ENCODE measurements at places on chromosomes 13 and 19.

- no peak for DNase-seq
Measured at GRCh38 chr13:48539550-48539949, 6.7 kb upstream of the RCBTB2 start.

GRCh38 chr19:19943848-19944582, 43.3 kb downstream of the ZNF93 start:
- DNase-seq: no peak

DNA sequence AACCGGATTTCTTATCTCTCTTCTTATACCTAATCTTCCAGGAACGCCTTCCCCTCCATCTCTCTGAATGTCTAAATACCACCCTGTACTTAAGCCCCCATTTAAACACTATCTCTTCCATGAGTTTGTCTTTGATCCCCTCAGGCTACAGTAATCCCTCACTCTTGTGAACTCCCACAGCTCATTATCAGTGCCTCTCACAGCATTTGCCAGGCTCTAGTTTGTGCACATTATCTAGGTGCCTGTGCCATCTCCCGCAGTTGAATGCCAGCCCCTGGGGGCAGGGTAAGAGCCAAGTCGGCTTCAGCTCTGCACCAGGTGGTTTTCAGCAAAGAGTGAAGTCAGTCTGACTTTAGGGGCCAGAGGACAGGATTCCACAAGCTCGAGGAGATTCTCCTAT, 71.4 kb downstream of the FREM2 start:
- no peak for DNase-seq

DNA sequence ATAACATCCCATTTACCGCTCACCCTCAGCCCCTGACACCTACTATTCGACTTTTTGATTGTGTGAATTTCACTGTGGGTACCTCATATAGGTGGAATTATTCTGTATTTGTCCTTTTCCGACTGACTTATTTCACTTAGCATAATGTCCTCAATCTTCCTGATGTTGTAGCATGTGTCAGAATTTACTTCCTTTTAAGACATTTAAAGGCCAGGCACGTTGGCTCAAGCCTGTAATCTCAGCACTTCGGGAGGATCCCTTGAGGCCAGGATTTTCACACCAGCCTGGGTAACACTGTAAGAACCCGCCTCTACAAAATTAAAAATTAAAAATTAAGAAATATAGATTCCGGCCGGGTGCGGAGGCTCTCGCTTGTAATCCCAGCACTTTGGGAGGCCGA, 13.0 kb downstream of the ZNF490 start:
- no peak for DNase-seq

- DNase-seq: no peak
Measured at GRCh38 chr13:37686501-37686900, 87.9 kb upstream of the POSTN start.

- no peak for DNase-seq
Measured at GRCh38 chr19:36093146-36093662, 17.7 kb upstream of the OVOL3 start.

DNA sequence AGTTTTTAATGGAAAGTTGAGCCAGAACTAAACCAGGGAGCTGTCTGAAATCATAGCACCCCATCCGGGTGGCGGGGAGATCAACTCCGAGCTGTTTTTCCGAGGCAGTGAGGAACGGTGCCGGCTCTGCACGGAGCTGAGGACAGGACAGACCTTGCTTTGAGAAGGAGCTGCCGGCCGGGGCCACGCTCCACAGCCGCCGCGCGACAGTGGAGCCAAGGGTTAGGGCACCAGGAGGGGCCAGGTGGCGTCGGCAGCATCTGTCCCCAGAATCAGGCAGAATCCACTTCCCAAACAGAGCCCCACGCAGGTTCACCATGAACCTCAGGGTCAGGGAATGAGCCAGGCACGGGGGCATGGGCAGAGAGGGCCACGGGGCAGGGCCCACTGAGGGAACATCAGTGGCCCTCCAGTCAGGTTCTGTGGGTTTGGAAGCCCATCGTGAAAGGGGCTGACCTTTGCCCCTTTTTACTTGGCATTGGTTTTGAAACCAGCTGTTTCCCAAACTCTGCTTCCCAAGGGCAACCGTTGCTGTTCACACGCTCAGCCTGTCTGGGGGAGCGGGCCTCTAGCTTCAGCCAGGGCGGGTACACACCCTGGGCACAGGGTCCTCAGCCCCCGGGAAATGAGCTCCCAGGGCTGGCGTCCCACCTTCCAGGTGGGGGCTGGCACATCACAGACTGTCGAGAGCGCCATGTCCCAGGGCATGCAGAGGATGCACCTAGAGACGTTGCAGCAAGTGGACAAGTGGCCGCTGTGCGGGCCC, 18.1 kb downstream of the PEX11G start:
- DNase-seq: no peak

DNA sequence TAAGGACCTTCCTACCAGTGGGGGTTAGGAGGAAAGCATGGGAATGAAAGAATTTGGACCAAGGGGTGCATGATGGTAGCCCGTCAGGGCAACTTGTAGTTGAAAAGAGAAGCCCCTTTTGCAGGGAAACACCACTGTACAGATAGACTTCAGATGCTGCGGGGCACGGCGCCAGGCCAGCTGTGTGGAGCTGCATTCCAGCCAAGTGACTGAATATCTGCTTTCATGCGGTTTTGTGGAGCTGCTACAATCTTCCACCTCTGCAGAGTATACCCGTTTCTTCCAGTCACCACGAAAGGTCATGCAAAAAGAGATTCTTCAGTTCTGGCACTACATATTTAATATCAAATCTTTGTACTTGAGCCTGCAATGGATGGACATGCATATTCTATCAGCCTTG, 104.7 kb downstream of the RGCC start:
- no peak for DNase-seq

GRCh38 chr13:97548138-97548537, 114.2 kb downstream of the RAP2A start:
- no peak for DNase-seq

- no peak for DNase-seq
Measured at GRCh38 chr19:37975596-37976515, 68.8 kb downstream of the SIPA1L3 start.

DNA sequence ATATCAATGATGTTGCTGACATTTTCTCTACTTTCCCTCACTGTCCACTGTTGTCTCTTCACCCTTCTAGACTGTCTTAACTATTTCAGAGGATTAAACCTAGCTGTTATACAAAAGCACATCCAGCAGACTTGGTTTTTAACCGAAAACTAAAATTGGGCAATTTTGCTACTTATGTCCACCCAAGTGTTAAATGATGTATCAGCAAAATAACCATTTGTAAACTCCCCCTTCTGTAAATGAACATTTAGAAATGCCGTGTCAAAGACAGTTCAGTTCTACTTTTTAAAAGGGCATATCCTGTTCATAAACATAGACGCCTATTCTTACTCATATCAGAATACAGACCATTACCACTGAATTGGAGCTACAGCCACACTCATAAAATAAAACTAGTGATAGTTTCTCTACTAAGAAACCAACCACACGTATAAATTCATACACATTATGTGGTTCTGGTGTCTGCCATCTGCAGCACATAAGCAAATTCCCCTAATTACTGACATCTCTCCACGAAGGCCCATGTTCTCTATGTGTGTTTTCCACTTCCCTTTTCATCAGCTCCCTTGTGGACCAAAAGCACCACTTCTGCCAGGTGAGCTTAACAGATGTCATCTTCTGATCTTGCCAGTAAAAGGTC, 1091.8 kb downstream of the PCDH9 start:
- no peak for DNase-seq

GRCh38 chr13:27374650-27375049, 49.8 kb upstream of the GTF3A start:
- no peak for DNase-seq

DNA sequence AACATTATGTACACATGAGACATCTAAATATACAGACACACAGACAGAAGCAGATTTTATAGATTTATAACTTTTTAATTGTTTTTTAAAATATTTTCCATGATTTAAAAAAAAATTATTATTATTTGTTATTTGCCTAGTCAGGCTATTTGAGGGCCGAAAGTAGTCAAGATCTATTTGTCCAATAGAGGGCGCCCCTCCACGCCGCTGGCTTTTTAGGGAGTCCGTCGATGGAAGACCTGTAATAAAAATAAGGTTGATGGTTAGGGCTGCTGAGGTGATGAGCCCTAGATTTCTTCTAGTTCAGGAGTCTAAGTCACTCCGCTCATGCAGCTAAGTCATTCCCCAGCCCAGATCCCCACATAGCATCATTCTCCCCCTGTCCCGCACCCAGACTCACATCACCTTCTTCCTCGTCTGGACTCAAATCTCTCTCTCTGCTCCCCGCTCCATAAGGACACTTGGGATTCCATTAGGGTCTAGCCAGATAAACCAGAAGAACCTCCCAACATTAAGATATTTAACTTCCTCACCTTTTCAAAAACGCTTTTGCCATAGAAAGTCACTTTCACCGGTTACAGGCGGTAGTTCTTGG, 33.9 kb upstream of the CEACAM21 start:
- DNase-seq: no peak

DNA sequence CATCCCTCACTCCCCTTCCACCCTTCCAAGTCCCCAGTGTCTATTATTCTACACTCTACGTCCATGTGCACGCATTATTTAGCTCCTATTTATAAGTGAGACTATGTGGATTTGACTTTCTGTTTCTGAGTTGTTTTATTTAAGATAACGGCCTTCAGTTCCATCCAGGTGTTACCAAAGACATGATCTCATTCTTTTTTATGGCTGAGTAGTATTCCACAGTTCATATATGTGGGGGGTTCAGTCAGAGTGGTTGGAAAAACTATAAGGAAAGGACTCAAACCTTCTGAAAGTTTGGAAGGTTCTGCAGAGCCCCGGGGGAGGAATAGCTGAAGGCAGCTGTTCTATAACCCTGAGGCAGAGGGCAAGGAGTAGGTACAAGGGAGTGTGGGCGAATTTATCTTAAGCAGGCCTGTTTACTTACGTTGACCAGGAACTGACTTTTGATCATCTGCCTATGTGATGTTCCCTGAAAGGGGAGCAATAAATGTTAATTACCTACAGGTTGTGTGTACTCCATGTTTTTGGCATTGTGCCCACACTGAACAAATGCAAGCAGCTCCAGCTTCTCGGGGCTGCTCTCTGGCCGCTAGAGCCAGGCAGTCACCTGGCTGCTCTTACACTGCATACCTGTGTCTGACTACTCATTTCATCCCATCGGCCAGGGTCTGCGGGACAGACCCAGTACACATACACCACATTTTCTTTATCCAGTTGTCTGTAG, 13.5 kb upstream of the ADGRE1 start:
- no peak for DNase-seq

DNA sequence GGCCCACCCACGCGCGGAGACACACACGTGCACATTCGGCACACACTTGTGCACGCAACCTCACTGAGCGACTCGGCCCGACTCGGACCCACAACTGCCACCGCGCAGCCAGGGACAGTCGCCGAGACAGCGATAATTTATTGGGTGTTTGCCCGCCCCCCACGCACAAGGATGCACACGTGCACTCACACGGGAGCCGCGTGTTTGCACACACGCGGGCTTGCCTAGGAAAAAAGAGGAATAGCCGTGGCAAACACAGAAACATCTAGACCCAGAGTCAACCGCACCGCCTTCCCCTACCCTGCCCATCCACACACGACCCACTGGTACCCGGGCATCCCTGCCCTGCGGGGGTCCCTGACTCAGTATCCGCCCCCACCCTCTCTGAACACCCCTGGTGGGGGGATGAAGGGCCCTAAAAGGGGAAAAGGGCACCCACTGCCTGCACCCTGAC, 1.1 kb upstream of the SSBP4 start:
- no peak for DNase-seq

DNA sequence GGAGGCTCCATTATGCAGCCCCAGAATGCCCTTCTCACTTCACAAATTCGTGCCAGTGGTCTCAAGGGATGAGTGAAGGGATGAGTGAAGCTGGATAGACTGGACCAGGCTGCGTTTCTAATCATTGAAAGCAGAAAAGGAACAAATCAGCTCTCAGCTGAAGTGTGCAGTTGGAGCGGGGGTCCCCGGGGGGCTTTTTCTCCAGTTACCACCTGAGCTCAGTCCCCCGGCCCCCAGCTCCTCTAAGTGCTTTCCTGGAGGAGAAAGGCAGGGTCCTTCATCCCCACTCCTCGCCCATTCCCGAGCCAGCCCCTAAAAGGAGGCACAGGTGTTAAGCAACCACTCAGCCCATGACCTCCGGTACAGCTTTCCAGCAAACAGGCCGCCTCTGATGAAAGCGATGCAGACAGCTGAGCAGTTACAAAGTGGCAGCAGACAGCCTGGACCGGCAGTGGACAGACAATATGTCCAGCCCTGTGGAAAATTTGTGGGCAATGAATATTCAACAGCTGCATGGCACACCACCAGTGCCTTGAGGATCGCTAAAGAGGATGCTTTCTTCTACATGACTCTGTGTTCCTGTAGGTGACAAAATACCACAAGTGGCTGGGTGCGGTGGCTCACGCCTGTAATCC, 110.7 kb upstream of the UBL3 start:
- DNase-seq: no peak

GRCh38 chr13:23868521-23868920, 20.7 kb downstream of the MIPEP start:
- DNase-seq: no peak

GRCh38 chr13:36126491-36126890, 4.7 kb downstream of the DCLK1 start:
- no peak for DNase-seq

DNA sequence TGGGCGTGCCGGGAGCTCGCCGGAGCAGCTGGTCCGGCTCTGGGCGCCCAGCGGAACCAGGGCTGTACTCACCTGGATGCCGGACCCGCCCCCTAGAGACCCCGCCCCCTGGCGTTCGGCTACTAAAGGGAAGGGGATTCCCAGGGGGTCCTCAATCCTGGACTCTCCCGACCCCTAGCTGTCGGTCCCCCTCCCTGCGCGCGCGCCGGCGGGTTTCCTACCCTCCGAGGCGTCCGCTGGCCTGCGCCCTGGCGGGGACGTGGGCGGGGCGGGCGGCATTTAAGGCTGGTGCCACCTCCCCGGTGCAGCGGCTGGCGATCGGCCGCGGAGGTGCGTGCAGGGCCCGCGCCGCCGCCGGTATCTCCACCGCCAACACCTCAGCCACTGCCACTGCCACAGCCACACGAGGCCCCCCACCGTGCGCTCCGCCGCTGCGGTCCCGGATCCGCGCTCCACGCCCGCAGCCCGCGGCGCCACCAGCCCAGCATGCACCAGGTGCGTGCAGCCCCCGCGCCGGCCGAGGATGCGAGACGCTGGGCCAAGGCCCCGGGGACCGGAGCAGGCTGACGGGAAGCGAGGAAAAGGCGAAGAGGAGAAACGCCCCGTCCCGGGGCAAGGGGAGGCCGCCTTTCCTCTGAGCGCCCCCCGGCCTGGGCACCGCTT, at the start of gene ATP12A:
Gene ATP12A (plus strand): TSS at position 151 of the 663 bp plus-strand sequence. CDS start 336 bp downstream, at position 487.
- DNase-seq: peak; percentile 19

GRCh38 chr13:23433171-23434153, at the start of gene SACS:
SACS (minus strand) TSS chr13:23433702; CDS start chr13:23411239, 22,463 bp downstream.
- no peak for DNase-seq

All from stimulated activated CD8-positive, alpha-beta memory T cell treated with anti-CD3 and anti-CD28 coated beads, Interleukin-12 subunit alpha, Interleukin-12 subunit beta, amount 100 ng/mL, for 4 hours (primary cell).